Activated T-helper 1 cell treated with anti-CD3 and anti-CD28 coated beads, Interleukin-2, amount 50 U/mL, for 16 hours (primary cell): ENCODE measurements at places on chromosomes 4 and X.

DNA sequence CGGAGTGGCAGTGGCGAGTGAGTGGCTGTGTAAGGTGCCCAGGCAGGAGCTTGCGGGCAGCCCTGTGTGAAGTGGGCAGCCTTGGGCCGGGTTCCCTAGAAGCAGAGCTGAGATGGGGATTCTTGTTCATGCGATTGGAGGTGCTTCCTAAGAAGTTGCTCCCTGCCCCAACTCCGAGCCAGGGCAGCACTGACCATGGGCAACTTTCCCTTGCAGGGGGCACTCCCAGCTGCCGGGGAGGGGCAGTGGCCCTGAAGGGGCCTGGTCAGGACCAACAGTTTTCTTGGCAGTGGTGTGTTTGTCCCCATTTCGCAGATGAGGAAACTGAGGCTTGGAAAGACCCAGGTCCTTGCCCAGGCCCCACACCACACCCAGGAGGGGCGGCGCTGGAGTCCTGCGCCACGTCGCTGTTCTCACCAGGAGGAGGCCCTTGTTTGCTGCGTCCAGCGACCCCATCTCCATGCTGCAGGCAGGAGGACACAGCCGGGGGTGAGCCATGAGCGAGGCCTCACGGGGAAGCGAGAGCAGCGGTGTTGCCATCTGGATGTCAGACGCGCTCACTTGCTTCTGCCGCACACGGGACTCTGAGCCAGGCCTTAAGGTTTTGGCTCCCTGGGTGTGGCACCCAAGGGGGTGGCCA lies 68.9 kb downstream of the TRMT44 start:
- DNase-seq, result no peak

DNA sequence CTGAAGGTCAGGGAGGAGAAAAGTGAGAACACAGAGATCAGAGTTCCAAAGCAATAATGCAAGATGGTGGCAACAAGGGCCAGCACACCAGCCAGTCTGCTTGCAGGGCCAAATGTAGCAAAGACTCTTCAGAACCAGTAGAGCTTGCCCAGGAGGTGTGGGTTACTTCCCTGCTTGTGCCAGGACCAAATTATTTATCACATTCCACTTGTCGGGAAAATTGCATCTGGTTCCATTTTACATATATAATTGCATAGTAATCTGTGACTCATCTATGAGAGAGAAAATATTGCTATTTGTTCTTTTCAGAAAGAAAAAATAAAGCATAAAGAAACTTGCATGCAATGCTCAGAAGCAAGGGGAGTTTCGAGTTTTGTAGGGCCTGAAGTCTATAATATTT lies 41.4 kb downstream of the MAML3 start:
- DNase-seq, result no peak

DNA sequence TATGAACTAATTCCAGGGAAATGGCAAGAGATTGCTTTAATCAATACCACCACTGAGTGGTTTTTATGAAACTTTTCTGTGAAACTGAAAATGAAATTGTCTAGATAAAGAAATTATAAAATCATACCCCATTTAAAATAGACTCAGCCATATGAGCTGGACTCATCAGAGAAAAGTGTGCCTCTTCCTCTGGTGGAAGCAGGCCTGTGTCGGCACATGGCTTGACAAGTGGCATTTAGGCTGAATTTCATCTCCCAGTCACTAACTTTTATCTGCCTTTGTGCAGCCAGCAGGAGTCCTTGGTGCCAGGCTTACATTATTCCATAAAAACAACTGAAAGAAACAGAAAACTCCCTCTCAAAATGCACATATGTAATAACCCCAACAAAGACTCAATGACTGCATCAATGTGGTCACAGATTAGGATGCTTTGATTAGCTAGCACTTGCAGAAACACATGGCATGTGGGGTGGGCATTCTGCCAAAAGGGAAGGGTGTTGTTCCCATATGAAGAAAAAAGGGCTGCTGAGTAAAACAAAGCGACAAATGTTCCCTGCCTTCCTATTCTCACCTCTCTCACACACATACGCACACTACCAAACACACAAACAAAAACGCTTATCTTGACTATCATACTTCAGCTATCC lies 232.3 kb downstream of the PABPC4L start:
- DNase-seq, result no peak

DNA sequence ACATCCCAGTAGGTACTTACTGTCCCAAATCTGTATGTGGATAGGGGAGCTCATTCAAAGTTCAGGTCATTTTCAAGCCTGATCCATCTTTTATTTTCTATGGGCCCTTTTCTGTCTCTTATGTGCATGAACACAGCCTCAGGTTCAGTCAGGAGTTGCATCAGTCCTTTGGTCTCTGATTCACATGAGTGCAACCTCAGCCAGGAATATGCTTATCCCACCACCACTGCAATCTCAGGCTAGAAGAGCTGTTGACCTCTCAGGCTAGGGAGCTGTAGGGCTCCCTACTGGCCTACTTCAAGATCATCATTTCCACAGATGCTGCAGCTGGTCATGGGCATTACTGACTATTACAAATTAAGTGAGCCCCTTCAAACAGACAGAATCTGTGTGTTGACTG lies 27.2 kb downstream of the AASDH start:
- DNase-seq, result no peak

- no peak for DNase-seq
Observed at GRCh38 chr4:115396034-115396433, 282.6 kb upstream of the NDST4 start.

GRCh38 chr4:151887816-151888180 lies 127.0 kb upstream of the GATB start:
- no peak for DNase-seq

GRCh38 chr4:48431401-48431800 lies 51.7 kb upstream of the SLC10A4 start:
- DNase-seq, result no peak

GRCh38 chr4:26106776-26107175 lies 192.8 kb downstream of the SMIM20 start:
- no peak for DNase-seq

DNA sequence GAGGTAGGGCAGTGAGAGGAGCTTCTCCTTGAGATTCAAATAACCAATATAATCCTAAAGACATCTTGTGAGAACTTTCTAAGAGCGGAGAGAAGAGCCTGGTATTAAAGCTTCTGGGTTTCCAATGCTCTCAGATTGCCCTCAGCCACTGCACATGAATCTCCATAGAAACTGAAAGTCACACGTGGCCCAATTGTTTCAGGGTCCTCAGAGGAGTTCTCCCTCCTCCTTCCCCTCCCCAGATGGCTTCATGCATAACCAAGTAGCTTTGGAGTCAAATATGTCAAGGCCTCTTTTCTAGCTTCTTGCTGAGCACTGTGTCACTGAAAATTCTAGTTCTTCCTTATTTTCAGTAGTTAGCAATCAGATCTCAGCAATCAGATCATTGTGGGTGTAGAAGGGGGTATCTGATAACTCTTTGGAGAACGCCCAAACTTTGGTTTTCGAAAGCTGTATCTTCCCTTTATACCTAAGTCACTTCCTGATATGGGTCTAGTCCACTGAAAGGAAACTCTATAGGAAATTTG lies 2.2 kb downstream of the BTK start:
- DNase-seq, result no peak

GRCh38 chr4:127211650-127212560 lies 420.9 kb upstream of the INTU start:
- no peak for DNase-seq

DNA sequence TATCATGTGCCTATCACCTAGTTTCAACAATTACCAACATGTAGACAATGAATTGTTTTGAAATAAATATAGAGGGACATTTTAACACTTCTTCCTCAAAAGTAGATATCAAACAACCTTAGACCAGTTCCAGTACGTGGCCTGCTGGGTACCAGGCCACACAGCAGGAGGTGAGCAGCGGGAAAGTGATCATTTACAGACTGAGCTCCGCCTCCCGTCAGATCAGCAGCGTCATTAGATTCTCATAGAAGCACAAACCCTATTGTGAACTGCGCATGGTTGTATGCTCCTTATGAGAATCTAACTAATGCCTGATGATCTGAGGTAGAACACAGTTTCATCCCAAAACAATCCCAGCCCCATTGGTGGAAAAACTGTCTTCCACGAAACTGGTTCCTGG lies 6.5 kb downstream of the BBS7 start:
- DNase-seq, result no peak

DNA sequence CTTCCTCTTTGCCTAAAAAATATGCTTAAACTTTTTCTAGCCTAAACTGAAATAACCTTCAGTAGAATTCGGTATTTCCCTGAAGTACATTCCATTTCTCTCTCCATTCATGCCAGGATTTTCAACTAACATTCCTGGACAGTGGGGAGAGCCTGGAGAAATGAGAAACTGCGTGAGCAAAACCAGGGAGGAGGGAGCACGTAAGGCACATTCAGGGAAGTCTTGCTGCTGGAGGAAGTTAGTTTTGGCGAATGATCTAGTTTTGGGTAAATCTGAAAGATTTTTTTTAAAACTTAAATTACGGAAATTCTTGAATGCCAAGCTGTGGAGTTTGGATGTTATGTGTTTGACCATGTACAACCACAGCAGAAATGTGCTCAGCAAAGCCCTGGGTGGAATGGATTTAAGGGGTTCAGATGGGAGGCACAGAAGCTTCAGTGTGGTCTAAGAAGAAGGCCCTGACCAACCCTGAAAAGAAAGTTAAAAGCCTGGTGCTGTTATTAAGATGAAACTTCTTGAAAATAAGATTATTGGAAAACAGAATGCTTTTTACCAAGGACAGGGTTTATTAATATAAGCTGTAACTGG lies 347.8 kb downstream of the ANK2 start:
- DNase-seq, result no peak

- no peak for DNase-seq
Observed at GRCh38 chr4:62683799-62684566, 1483.9 kb downstream of the ADGRL3 start.

DNA sequence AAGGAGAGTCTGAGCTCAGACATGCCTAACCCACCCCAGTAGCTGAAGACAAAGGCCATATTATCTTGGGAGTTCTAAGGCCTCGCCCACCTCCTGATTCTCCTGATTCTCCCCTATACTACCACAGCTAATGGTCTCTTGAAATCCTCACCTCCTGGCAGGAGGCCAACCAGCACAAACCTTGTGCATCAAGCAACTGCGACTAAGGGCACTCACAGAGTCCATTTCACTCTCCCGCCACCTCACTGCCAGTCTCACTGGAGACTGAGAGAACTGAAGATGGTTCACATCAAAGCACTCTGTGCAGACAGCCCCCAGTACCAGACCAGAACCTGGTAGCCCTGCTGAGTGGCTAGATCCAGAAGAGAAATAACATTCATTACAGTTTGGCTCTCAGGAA lies 102.1 kb upstream of the KLF8 start:
- no peak for DNase-seq

DNA sequence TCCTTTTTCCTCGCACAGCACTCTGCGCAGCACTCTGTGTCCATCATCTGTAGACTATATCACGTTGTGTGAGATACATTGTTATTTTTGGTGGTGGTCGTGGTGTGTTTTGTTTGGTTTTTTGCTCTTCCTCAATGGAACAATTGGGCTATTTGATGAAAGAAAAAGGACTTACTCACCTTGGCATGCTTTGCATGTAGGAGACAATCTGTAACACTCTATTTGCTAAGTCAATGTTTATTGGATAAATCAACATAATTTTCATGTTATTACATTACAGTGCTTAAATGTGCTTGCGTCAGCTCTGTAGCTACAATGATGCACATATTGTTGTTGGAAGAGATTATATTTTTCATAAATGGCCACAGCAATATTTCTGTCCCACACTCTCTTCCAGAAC lies 12.5 kb upstream of the CD99 start:
- no peak for DNase-seq

DNA sequence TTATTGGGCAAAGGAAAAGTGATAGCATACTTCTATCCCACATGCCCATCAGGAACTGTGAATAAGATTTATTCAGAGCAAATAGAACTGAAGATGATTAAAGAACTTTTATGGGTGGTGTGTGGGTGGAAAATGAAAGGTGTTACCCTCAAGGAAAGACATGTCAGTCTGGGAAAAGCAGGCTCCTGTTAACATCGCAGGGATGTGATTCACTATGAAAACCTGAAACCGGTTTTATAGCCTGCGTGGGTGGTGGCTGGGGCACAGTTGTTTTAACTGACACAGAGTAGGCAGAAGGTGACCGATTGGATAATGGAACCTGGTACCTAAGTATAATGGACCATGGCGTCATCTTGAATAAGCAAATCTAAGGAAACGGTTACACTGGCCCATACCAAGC lies 61.3 kb upstream of the CASK start:
- no peak for DNase-seq

DNA sequence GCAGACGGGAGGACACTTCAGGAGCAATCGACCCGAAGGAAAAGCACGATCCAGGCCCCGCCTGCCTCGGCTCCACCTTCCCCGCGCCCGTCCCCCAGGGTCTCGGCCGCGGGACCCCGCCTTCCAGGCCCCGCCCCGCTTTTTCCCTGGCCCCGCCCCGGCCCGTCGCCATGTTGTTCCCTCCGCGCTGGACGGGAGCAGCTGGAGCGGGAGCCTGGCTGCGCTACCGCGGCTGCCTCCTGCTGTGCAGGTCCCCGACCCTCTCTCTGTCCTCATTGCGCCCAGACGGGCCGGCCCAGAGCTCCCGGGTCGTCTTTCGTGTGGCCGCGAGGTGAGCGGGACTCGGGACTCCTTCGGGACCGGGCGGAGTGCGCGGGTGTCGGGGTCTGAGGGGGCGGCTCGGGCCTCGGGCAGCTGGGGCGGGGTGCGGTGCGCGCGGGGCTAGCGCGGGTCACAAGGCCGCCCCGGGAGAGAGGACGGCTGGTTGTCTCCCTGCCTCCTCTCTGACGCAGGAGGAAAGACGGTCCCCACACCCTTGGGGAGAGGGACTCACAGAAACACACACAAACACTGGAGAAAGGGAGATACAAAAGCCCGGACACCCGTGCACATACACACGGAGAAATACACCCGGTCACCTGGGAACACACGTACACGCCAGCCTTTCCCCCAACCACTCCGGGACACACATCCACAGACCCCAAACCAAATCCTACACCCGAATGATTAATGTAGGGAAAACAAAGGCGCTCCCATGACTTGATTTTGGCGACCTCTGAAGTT lies at the start of gene RAB9A:
Gene RAB9A (plus strand): TSS at position 171 of the 783 bp plus-strand sequence. CDS start 19,619 bp downstream, outside the sequence.
- DNase-seq, result peak; percentile 71

- no peak for DNase-seq
Observed at GRCh38 chr4:113593400-113594230, 167.9 kb downstream of the CAMK2D start.

- DNase-seq, result no peak
Observed at GRCh38 chr4:28966982-28967381, 1753.2 kb upstream of the PCDH7 start.

GRCh38 chr4:106208481-106209460 lies 107.2 kb downstream of the TBCK start:
- DNase-seq, result no peak

- no peak for DNase-seq
Observed at GRCh38 chr4:26325191-26325590, 4.4 kb downstream of the RBPJ start.
